ENCODE measurements at places on chromosomes 6 and 20.

- no peak for DNase-seq
Observed at GRCh38 chr20:64131406-64131805, 24.0 kb upstream of the NPBWR2 start.

- no peak for DNase-seq
Observed at GRCh38 chr6:144582939-144583613, 297.9 kb downstream of the UTRN start.

GRCh38 chr20:24746351-24746685 is 202.8 kb upstream of the CST7 start:
- DNase-seq = peak; percentile 87

DNA sequence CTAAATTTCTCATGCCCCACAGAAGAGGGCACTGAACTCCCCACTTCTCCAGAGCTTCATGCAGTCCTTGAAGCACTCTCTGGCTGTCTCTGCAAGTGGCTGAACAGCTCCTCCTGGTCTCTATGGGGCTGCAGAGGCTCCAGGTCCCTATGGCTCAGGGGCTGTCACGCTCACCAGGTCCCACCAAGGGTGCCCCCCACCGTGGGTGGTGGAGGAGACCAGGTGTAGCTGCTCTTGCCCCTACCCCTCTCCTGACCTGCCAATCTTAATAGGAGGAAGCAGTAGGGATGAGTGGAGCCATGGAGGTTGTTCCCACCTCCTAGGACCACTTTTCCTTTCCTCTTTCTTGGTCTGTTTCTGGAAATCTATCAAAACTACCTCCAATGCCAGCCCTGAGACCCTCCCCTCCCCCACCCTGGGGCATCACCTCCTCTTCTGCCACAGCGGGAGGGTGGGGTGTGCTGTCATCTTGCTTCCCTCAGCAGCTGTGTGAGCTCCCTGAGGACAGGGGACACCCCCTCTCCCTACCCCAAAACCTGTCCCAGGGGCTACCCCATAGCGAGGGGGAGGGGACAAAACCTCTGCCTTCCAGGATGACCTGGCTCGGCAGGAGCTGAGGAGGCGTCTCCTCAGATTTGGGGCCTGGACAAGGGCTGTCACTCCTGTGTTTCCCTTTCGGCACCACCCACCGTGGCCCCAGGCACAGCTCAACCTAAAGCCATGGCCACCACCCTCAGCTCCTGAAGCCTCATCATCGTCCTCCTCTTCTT is 12.0 kb upstream of the RAET1E start:
- no peak for DNase-seq

GRCh38 chr6:126026001-126026400 is 39.7 kb downstream of the TRMT11 start:
- DNase-seq = no peak
